ENCODE measurements at places on chromosomes 4 and X.
A peak's percentile ranks its signal among the peaks of the same experiment; 100 is the strongest.

- DNase-seq, result no peak
These were observed 8.6 kb upstream of the INTU start for GRCh38 chr4:127624173-127624572.

- no peak for DNase-seq
These were observed 135.4 kb upstream of the NKX1-1 start for GRCh38 chr4:1541449-1542225.

DNA sequence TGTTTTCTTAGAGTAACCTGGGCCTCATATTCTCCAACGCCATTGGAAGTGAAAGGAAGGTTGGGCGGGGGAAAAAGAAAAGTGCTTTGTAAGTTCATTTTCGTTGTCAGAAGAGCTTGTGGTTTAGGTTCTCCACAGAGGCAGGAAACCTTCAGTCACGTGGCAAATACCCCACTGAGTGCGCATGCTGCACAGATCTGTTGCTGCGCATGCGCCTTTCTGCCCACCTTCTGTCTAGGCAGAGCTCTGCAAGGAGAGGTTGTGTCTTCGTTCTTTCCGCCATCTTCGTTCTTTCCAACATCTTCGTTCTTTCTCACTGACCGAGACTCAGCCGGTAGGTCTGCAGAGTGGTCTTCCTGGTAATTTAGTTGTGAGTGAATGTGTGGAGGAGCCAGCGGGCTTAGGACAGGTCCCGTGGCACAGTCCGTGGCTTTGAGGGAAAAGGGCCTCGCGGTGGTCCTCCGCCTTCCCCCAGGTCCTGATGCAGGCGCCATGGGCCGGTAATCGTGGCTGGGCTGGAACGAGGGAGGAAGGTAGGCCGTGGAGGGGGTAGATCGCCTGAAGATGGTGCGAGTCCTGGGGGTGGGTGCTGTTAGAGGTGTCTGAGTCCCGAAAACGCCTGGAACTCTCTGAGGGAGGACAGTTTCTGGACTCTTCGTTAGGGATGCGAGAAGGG is at the start of gene PAGE5:
Gene PAGE5, plus strand, starts transcription at position 228 of the 676 bp plus-strand sequence. CDS start 1,037 bp downstream, outside the sequence.
- no peak for DNase-seq

- peak; percentile 90 for DNase-seq
These were observed at the start of gene ZBTB33 for GRCh38 chrX:120250522-120251271. Gene ZBTB33, plus strand, starts transcription at chrX:120250812. Its CDS starts 2,604 bp downstream, at chrX:120253416.

GRCh38 chr4:112214390-112215264 is 17.0 kb upstream of the AP1AR start:
- peak; percentile 38 for DNase-seq

GRCh38 chrX:3443184-3443583 is 96.7 kb upstream of the MXRA5 start:
- no peak for DNase-seq

- no peak for DNase-seq
These were observed 102.4 kb downstream of the ADGRA3 start for GRCh38 chr4:22413471-22413870.

GRCh38 chrX:104450316-104450715 is 115.7 kb upstream of the IL1RAPL2 start:
- no peak for DNase-seq

DNA sequence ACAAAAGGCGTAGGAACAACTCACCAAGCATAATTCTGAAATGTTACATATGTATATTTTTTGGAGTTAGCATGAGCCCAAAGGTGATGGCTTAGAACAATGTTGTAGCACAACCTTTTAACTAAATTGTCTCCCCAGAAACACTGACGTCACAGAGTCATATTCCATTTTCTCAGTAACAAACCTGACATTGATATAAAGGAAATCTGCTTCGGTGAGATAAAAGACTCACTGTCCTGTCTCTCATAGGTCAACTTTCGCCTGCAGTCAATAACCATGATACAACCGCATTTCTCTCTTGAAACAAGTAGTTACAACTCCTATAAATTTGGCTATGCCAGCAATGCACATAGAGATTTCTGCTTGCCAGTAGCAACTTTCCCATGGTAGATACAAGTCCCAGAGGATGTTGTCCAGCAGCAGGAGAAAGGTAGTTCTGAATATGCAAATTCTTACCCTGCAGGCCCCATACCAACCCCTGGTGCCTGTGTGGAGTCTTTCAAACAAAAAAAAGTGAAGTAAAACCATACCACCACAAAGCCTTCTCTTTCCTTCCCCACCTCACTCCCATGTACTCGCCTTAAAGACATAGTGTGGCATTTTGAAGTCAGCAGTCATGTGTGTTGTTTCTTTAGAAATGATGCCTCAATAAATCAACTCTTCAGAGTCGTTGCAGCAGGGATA is 47.9 kb downstream of the MTM1 start:
- no peak for DNase-seq

DNA sequence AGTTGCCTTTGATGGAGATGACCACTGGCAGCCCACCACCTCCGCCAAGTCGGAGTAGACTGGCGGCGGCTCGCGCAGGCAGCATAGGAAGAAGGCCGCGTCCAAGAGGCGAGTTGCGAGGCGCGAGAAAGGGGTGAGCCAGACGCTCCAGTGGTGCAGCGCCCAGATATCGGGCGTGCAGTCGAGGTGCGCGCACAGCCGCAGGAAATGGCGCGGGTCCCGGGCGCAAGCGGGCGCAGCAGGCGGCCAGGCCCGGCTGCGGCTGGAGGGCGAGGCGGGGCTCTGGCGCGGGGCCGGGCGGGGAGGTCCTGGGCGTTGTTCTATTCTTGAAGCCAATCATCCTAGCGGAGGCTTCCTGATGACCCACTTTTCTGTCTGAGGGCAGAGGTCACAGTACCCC is 13.2 kb upstream of the PGRMC1 start:
- no peak for DNase-seq

DNA sequence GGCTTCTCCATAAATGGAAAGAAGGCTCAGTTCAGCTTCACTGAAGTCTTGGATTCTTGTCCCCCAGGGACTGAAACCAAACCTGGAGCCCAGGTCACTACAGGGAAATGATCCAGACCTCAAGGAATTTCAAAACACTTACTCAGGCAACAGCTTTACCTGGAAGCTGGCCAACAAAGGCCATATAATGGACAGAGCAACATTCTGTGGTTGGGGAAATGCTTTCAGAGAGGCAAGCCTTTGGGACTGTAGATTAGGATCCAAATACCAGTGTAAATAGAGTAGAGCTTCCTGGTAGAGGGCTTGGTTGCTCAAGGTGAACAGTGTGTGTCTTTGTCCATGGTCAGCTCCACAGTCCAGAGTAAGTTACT is 57.0 kb upstream of the PROM1 start:
- no peak for DNase-seq

- DNase-seq, result no peak
These were observed 1.0 kb downstream of the GPKOW start for GRCh38 chrX:49122499-49122898.

GRCh38 chr4:169410839-169411770 is 140.3 kb upstream of the SH3RF1 start:
- DNase-seq, result peak; percentile 34

DNA sequence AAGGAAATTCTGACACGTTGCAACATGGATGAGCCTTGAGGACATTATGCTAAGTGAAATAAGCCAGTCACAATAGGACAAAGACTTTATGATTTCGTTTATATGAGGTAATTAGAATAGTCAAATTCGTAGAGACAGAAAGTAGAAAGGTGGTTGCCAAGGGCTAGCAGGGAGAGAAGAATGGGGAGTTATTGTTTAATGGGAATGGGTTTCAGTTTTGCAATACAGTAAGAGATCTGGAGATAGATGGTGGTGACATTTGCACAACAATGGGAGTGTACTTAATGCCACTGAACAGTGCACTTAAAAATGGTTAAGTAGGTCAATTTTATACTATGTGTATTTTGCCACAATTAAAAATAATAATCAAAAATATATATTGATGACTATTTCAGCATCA is 43.4 kb upstream of the TMEM154 start:
- DNase-seq, result no peak

DNA sequence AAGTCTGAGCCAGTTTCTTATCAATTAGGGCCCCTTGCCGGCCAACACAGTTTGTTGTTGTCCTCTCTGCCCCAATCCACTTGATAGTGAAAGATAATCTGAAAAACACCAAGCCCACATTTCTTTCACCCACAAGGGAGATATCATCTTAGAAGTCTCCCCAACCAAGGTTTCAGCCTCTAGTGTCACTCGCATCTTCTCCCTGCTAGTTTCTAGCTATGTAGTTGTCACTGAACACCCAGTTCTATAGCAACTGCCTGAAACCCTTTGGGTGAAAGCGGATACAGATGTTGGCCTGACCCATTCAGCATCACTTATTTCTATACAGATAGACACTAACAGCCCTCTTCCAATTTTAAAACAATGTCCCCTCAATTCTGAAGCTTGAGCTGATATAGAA is 116.3 kb downstream of the BMP15 start:
- DNase-seq, result no peak

DNA sequence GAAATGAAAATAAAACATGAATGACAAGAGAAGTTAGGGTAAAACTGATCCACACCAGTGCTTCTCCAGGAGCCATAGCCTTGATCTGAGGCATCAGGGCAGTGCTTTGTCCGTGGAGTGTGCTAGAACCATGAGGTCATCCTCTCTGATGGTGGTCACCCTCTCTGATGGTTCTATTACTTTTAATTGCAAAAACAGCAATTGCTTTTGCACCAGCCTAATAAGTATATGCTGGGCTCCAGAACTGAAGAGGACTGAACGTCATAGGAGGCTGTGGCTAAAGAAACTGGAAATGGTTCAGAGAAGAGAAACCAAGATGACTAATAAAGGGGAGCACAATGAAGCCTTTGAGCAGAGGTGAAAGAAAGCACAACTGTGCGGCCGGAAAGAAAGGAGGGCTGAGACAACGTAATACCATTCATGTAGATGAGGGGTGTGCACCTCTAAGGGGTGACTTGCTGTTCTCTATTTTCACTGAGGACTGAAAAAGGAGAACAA is 17.0 kb upstream of the TMEM154 start:
- DNase-seq, result peak; percentile 86

DNA sequence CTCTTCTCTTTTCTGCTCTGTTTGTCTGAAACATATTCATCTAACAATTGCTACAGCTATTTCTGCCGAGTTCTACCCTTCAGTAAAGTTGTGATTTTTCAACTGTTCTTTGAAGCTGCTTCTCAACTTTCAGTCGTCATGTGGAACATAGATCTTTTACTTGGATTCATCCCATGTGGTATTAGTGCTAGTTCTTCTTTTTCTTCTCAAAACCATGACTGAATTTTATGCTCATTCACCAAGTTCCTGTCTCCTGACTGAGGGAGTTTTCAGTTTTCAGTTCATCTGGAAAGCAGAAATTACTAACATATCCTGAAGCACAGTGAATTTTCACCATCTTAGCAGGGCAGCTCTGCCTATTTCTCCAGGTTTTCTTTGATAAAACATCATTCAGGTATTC is 12.1 kb downstream of the ACSL4 start:
- DNase-seq, result no peak

DNA sequence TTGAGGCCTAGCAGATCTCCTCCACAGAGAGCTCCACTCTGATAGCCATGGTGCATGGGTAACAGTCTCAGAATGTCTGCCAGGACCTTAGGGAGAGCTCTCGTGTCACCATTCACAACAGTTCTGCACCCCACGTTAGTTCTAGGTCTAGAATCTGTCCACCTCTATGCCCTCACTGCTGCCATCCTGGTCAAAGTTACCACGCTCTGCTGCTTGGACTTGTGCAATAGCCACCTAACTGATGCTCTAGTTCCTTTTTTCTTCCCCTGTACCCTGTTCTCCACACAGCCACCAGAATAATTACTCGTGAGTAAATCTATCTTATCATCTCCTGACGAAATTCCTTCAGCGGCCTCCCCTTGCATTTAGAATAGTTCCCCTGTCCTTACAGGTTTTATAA is 268.8 kb upstream of the GATB start:
- no peak for DNase-seq

- no peak for DNase-seq
These were observed 182.6 kb downstream of the RTL9 start for GRCh38 chrX:110541266-110541665.

GRCh38 chr4:113170115-113170804 is 120.8 kb downstream of the ANK2 start:
- no peak for DNase-seq

- peak; percentile 88 for DNase-seq
These were observed 25.2 kb upstream of the G3BP2 start for GRCh38 chr4:75698162-75698962.

GRCh38 chr4:140070973-140071372 is 83.0 kb downstream of the MAML3 start:
- DNase-seq, result no peak

DNA sequence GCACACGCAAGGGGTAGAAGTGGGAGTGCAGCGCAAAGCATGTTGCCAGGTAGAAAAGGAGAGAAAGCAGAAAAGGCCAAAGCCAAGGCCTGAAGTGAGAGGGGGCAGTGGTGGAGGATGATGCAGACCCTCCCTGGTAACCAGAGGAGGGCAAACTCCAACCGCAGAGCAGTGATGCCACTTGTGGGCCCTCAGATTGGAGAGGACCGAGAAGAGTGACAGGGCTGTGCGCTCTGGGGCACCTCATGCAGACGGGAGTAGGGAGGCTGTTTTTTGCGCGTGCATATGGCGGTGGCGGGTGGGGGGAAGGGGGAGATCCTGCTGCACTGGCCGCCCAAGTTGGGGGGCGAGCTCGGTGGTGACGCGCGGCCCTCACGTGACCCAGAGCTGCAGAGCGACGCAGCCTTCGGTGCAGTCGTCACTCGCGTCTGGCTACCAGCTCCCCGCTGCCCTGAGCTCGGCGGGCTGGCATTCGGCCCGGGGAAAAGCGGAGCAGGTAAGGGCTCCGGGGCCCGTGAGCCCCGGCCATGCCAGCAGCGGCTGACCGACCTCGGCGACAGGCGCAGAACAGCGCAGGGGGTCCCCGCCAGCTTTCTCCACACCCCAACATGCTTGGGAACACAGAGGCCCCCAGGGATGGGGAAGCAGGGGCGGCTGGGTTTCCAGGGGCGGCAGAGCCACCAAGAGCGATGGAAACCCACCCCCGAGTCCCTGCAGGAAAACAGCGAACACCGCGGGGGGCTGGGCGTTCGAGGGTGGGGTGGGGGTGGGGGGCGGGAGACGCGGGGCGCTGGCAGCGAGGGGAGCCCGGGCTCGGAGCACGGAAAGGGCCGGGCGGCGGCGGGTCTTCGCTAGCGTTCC is at the start of gene BEX3:
Gene BEX3, plus strand, starts transcription at position 421 of the 861 bp plus-strand sequence. CDS start 984 bp downstream, outside the sequence.
- peak; percentile 24 for DNase-seq

GRCh38 chr4:169283114-169283509 is 12.4 kb upstream of the SH3RF1 start:
- DNase-seq, result no peak

- no peak for DNase-seq
These were observed 196.7 kb downstream of the HS3ST1 start for GRCh38 chr4:11232015-11232414.

GRCh38 chr4:117421706-117422105 is 336.3 kb upstream of the TRAM1L1 start:
- DNase-seq, result no peak

GRCh38 chr4:24802648-24803047 is 7.3 kb downstream of the SOD3 start:
- no peak for DNase-seq

Measured in B cell (primary cell).